Amniotic epithelial cell (primary cell): ENCODE measurements at places on chromosomes 13 and 19.
A peak's percentile ranks its signal among the peaks of the same experiment; 100 is the strongest.

GRCh38 chr13:77810430-77810829 lies 108.2 kb downstream of the EDNRB start:
- no peak for DNase-seq

DNA sequence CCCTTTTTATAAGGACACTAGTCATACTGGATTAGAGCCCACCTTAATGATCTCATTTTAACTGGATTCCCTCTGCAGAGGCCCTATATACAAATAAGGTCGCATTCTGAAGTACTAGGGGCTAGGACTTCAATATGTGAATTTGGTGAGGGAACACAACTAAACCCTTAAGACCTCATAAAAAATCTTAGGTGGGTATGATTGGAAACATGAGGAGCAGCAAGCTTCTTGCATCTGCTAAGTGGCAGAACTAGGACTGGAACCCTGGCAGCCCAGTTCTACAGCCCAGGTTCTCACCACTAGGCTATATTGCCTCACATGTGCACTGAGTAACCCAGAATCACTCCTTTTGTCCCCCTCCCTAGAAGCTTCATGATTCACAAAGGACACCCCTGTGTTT lies 17.1 kb upstream of the GRWD1 start:
- DNase-seq = no peak

DNA sequence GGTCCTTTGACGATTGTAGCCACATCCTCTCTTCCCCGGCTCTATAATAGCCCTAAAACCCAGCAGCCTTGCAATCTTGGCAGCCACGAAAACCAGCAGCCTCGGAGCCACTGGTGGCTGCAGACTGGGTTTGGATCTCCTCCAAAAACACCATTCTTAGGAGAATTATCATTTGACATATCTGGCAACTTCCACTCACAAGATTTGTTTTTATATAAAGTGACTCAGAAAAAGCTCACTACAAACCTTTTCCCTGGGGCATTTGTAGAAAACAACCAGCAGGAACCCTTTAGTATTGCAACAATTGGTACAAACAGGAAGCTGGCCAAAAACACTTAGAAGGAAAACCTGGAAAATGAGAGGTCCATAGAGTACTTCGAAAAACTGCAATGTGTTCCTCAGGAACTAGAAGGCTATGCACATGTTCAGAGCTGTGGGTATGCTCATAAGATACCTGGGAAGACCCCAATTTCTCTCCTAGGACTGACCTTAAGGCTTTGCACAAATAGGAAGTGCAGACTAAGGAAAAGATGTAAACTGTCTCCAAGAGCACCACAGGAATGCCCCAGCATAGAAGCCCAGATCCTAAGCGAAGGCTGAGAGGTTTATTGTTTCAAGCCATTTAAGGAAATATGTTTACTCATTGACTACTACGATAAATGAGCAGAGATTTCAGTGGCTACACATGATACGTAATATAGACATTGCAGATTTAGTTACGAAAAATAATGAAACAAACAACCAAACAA lies 71.2 kb downstream of the MYO16 start:
- DNase-seq = peak; percentile 1

GRCh38 chr13:33204130-33204927 lies 81.2 kb downstream of the STARD13 start:
- peak; percentile 86 for DNase-seq

- DNase-seq = peak; percentile 86
These were observed 1.1 kb downstream of the ISYNA1 start for GRCh38 chr19:18436671-18437490.

DNA sequence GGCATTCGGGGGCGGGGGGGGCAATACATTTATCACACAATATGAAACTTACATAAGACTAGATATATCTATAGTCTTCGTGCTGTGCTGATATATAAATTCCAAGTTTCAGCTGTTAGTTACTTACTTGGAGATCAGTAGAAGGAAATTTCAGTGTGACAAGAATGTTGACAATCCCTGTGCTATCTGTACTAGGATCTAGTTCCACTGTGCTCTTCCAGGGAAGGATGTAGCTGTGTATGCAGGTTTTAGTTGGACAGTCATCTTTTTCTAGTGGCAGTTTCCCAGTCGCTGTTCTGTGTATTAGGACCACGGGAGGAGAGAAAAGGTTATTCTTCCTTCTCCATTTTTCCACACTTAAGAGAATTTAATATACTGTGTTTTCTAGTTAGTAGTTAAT lies 3.2 kb upstream of the TRIM13 start:
- no peak for DNase-seq

- peak; percentile 59 for DNase-seq
These were observed 748.2 kb upstream of the SLITRK5 start for GRCh38 chr13:86922936-86923335.

GRCh38 chr13:94318418-94318817 lies 161.1 kb downstream of the DCT start:
- DNase-seq = peak; percentile 78

GRCh38 chr13:22090106-22090505 lies 419.2 kb downstream of the FGF9 start:
- no peak for DNase-seq

GRCh38 chr13:73521290-73521624 lies 462.5 kb downstream of the KLF5 start:
- DNase-seq = no peak

GRCh38 chr13:98083507-98083906 lies 59.4 kb upstream of the FARP1 start:
- DNase-seq = peak; percentile 87

DNA sequence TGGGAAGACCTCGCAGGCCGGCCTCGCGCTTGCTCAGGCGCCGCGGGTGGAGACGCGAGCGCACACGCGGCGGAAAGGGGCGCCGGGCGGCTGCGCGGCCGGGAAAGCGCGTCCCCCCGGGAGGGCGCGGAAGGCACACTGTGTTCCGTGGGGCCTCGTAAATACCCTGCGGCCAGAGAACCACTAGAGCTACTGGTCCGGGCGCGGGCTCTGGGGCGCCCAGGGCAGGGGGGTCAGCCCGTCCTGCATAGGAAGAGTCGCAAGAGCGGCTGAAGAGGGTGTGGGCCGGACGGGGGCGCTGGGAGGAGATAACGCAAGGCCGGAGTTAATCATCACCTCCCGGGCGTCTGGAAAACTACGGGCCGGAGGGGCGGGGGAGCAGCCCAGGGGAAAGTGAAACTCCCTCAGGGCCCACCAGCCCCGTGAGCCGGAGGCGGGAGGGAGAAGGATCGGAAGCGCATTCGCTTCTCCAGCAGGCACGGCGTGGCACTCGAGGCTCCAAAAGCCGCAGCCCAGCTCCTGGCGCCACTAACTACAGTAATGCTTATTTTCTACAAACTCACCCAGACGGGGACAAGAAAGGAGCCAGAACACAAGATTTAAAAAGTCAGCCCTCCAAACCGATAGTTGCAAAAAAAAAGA lies 1.1 kb upstream of the WBP4 start:
- peak; percentile 93 for DNase-seq

GRCh38 chr19:55453511-55454260 lies 7.8 kb downstream of the ISOC2 start:
- no peak for DNase-seq

GRCh38 chr19:1861599-1862031 lies 1.8 kb downstream of the KLF16 start:
- DNase-seq = no peak

- DNase-seq = no peak
These were observed 283.9 kb upstream of the SLC10A2 start for GRCh38 chr13:103350147-103350546.

- DNase-seq = no peak
These were observed 65.2 kb downstream of the TEX26 start for GRCh38 chr13:30997697-30998096.

GRCh38 chr13:74171641-74172040 lies 37.4 kb upstream of the KLF12 start:
- no peak for DNase-seq

DNA sequence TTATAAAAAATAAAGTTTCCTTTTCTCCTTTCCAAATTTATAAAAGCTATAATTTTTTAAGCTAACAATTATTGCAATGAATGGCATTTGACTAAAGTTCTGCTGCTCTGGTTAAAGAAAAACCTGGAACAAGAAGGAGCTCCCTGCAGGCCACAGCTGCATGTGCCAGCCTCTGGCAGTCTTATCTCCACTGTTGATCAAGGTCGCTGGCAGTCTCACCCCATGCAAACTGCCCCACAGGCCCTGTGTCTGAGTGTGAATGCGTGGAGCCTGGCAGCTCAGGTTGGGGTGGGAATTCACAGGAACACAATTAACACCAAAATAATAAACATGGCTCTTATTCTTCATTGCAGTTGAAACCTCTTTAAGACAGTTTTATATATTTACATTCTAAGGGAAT lies 30.2 kb upstream of the FREM2 start:
- no peak for DNase-seq

- DNase-seq = no peak
These were observed 23.0 kb upstream of the MIER2 start for GRCh38 chr19:367561-367960.

DNA sequence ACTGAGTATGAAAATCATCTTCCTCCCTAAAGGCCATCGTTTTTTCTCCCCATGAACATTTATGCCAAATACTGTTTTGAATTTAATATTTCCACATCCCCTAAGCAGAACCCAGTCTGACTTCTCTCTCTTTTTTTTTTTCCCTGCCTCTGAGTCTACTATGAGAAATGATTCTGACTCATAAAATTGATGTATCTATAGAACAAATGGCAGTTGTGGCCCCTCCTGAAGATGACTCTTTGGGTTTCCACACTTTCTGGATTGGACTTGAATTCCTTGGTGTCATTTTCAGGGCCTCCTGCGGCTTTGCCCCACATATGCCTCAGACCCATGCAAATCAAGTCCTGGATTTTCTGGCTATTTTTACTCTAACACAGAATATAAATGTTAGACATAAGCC lies 22.7 kb upstream of the NAXD start:
- DNase-seq = no peak

- DNase-seq = no peak
These were observed 311.3 kb downstream of the KLF12 start for GRCh38 chr13:73822668-73823592.

- DNase-seq = no peak
These were observed 87.4 kb downstream of the ELF1 start for GRCh38 chr13:40931719-40932118.

DNA sequence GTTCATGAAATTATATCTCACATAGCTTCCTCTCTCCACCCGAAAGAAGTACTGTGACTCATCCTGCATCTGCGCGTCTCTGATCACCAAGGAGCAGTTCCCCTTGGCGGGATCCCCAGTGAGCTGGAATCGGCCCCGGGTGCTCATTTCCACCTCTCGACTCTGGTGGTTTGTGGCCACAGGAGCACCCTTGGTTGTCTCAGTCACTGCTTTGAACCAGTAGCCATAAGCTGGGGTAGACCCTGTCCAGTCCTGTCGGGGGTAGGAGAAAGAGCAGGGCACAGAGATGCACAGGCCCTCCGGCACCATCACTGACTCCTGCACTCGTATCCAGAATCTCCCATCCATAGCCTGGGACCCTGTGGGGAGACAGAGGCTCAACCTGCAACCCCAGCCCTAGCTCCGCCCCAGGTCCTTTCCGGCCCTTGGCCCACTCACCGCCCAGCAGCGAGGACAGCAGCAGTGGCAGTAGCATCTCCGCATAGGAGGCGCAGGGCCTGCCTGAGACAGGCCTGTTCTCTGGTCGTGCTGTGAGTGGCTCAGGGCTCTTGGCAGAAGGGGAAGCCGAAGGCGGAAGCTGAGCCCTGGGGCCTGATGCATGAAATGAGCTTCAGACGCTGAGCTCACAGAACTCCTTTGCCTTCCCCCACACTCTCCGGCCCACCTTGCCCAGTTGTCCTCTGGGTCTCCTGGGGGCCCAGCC lies at the start of gene SIGLEC10:
Gene SIGLEC10 (minus strand): TSS at position 536 of the 703 bp plus-strand sequence. CDS start 61 bp downstream, at position 475.
- DNase-seq = no peak

DNA sequence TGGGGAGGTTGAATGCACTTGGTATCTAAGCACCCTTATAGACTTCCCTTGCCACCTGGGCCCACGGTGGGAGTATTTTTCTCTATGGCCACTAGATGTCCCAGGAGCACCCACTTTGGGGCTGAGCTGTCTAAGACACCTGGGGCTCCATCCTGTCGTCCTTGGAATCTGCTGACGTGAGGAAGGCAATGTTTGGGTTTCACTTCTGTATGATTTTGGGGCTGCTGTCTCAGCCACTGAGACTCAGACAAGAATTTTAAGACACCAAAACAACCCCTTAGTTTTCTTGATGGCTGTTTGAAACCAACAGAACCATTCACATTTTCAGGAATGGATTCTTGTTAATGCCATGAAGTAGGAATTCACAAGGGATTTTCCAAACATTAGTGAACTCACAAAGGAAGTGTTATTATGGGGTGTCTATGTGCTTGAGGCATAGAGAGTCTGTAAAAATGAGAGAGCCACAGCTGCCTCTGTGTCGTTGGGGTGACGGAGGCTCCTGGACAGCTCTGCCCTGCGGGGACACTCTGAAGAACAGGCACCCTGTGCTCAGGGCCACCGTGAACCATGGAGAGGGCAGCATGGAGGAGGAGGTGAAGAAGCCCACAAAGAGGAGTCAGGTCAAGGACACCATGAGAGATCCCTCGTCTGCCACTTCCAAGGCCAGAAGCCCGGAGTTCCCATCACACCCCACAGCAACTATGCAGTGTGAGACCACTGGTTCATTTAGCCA lies 106.8 kb upstream of the SPATA13 start:
- peak; percentile 54 for DNase-seq

- DNase-seq = peak; percentile 64
These were observed 708 bp upstream of the ESD start for GRCh38 chr13:46797501-46798237.

GRCh38 chr13:75102001-75102716 lies 379.8 kb downstream of the TBC1D4 start:
- DNase-seq = peak; percentile 35
